ENCODE measurements at places on chromosomes 3 and 15.

- DNase-seq: no peak
These were observed 4.4 kb upstream of the PLAAT1 start for GRCh38 chr3:193236599-193236998.

GRCh38 chr3:69433121-69433968 lies 47.5 kb upstream of the FRMD4B start:
- no peak for DNase-seq

DNA sequence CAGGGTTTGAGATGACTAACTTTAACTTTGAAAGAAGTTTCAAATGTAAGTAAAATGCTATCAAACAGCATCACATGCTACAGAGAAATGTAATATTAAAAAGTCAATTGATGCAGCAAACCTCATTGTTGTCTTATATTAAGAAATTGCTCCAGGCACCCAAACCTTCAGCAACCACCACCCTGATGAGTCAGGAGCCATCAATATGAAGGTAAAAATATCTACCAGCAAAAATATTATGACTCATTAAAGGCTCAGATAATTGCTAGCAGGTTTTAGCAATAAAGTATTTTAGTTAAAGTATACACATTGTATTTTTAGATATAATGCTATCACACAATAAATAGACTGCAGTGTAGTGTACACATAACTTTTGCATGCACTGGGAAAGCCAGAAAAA lies 746.3 kb downstream of the ZPLD1 start:
- DNase-seq: no peak

DNA sequence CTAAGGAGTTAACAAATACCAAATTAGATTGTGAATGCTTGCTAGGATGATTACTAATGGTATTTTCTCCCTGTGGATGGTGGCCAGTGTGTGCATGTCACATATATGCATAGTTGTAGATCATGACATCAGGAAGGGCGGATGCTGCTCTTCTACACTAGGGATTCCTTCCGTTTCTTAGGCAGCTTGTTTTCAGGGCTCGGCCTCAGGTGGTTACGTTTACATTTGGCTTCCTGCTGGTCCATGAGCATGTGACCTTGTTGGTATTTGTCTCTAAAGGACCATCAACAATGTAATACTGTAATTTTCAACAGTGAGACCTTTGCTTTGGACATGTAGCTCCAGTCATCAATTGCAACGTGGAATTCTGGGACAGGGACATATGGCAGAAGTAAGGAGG lies 221.4 kb downstream of the NR1D2 start:
- DNase-seq: no peak

- DNase-seq: no peak
These were observed 206.4 kb downstream of the NAALADL2 start for GRCh38 chr3:175065497-175065896.

GRCh38 chr3:100169201-100169920 lies 55.1 kb upstream of the FILIP1L start:
- no peak for DNase-seq

DNA sequence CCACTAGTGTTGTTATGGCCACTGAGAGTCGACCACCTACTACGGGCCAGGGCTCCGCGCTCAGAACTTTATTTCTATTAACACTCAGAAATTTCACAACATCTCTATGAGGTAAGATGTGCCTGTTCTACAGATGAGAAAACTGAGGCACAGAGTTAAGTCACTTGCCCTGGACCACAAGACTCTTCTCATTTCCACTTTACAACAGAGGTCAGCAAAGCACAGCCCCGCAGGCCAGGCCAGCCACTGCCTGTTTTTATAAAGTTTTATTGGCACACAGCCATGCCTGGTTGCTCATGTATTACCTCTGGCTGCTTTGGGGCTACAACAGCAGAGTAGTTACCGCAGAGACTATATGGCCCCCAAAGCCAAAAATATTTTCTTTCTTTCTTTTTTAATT lies 503.6 kb downstream of the SHQ1 start:
- DNase-seq: no peak

DNA sequence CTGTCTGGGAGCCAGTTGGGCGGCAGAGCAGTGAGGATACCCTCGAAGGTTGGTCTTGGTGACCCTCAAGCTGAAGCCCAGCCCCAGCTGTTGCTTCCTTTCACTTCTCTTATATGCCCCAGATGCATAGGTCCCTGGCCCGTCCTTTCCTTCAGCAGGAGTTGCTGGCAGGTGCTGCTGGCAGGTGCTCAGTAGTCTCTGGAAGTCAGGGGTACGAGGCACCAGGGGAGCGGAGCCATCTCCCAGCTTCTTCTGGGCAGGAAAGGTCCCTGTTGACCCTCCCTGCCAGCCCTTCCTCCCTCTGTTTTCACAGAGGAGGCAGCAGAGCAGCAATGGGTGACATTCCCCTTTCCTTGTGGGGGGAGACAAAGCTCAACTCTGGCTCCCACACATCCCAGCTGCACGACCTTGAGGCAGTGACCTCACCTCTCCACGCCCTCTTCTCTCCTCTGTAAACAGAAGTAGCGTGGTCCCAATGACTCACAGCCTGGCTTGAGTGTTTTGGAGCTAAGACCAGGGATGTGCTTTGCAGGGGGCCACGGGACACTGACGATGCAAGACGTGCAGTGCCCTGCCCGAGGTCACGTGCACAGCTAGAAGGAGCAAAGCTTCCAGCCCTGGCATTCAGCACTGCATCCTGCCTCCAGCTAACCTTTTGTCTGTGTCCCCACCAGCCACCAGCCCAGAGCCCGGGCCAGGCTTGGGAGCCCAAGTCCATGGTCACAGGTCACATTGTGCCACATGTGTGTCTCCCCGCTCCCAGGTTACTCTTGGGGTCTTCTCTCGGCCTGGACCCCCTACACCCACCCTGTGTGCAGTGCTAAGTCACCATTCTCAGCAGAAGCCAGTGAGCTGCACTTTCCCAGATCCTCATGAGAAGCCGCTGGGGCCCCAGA lies 49.7 kb downstream of the SLC6A6 start:
- peak; percentile 75 for DNase-seq

GRCh38 chr3:95277613-95278012 lies 1214.8 kb downstream of the NSUN3 start:
- no peak for DNase-seq

- no peak for DNase-seq
These were observed 142.4 kb downstream of the P2RY1 start for GRCh38 chr3:152977366-152977765.

DNA sequence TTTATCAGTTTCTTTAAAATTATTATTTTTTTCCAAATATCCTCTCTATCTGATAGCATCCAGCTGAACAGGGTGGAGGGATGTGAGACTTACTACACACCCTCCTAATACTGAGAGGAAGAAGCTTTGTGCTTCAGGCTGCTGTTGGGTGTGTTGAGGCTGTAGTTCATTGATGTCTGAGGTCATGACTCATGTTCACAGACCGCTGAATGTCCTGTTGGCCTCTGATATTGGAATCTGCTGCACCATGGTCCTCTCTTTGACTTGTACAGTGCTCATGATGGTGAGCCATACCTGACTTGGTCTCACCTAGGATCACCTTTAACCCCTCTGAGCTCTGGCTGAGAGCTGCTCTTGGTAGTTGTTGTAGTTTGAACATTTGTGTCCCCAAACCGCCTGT lies 302.9 kb downstream of the SATB1 start:
- DNase-seq: no peak

- DNase-seq: no peak
These were observed 30.4 kb downstream of the ZNF662 start for GRCh38 chr3:42936157-42936981.

- peak; percentile 22 for DNase-seq
These were observed 143.2 kb upstream of the HACD2 start for GRCh38 chr3:123728014-123728413.

DNA sequence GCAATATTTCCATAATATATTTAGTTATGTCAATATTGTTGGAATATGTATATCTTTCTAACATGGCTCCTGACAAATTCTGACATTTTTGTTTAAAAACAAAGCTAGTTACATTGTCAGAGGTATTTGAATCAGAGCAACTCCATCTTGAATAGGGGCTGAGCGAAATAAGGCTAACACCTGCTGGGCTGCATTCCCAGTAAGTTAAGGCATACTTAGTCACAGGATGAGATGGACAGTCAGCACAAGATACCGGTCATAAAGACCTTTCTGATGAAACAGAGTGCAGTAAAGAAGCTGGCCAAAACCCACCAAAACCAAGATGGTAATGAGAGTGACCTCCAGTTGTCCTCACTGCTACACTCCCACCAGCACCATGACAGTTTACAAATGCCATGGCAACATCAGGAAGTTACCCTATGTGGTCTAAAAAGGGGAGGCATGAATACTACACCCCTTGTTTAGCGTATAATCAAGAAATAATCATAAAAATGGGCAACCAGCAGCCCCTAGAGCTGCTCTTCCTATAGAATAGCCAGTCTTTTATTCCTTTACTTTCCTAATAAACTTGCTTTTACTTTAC lies 30.4 kb downstream of the RPL22L1 start:
- no peak for DNase-seq

DNA sequence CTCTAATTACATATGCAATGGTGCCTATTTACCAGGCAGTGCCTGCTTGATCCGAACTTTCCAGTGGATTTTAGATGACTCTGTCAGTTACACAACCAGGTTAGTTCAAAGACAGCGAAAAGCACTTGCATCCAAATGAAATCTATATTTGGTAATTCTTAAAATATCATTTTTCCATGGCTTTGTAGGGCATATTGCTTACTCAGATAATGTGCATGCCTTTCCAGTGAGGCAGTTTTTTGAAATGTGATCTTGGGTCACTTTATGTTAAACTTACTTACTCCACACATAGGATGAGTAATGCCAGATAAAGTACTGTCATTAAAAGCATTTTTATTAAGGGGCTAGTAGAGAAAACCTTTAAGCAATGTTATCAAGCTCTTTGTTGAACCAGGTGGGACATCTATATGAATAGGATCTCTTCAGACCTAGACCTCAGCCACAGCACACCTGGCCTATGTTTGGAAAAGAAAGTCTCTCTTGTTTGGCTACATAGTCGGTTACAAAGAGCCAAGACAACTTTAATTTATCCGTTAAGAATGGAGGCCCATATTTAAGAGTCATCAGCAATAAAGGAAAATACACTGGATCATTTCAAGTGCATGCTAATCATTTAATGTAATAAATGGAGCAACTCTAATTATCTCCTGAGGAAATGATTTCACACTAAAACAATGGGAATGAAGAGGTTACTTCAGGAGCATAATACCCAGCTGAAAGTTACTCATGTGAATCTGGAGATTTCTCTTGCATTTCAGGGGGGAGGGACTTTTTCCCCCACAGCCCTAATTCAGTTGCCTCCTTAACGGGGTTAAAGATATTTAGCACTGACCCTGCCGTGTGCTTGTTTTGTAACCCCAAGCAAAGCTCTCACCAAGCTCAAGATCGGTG lies 56.3 kb upstream of the TMCO5A start:
- DNase-seq: peak; percentile 40

- no peak for DNase-seq
These were observed 36.8 kb upstream of the TNFSF10 start for GRCh38 chr3:172560026-172560425.

GRCh38 chr3:56772952-56773938 lies 28.5 kb downstream of the ARHGEF3 start:
- no peak for DNase-seq

DNA sequence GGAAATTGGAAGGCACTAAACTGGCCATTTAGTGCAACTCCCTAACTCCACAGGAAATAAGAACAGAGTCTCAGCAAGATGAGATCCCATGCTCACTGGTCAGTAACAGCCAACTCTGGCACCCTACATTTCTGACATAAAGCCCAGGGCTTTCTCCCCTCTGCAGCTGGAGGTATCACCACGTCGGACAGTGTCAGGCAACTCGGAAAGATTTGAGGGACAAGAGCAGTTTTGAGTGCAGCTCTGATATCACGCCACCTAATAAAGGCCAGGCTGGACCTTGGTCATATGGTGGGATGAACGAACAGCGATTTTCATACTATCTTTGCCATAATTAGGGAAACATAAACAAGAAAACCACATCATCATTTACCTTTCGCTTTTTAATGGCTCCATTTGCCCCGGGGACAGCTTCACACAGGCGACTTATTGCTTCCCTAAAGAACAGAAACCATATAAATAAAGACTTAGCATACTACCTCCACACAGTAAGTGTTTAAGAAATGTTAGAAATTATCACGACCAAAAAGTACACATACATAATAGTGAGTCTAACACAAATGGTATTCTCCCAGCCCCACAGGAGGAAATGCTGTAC lies 12.5 kb downstream of the EID1 start:
- DNase-seq: no peak

GRCh38 chr3:32326795-32327194 lies 64.9 kb upstream of the CMTM7 start:
- DNase-seq: no peak

GRCh38 chr3:168847291-168847883 lies 751.7 kb upstream of the GOLIM4 start:
- peak; percentile 37 for DNase-seq

DNA sequence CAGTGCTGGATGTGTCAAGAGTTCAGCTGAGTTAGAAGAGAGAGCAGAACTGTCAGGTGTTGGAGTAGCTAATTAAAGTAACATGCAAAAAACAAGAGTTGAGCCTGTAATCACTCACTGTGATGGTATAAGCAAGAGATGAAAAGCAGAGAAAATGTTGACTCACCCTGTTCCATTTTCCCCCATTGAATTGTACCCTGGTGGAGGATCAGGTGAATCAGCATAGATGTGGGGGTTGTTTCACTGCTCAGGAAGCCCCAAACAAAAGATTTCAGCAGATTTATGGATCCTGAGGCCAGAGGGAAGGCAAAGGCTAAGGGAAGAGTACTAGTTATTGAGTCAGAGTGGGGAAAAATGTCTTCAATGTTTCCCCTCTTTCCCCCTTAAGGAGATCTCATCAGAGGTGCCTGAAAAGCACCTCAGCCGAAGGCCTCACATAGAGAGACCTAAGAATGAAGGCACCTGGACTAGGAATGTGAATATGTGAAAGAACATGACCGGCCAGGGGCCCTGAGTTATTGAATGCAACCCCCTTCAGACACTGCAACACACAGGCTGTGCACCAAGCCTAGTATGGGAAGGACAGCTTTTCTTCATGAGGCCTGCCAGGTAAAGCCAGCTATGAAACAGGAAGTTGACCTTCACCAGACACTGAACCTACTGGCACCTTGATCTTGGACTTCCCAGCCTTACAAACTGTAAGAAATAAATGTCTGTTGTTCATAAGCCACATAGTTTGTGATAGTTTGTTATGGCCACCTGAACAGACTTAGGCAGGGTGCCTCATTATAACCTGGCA lies 90.1 kb downstream of the TMCO5A start:
- DNase-seq: no peak

- no peak for DNase-seq
These were observed 520 bp downstream of the MESD start for GRCh38 chr15:80989081-80989517.

DNA sequence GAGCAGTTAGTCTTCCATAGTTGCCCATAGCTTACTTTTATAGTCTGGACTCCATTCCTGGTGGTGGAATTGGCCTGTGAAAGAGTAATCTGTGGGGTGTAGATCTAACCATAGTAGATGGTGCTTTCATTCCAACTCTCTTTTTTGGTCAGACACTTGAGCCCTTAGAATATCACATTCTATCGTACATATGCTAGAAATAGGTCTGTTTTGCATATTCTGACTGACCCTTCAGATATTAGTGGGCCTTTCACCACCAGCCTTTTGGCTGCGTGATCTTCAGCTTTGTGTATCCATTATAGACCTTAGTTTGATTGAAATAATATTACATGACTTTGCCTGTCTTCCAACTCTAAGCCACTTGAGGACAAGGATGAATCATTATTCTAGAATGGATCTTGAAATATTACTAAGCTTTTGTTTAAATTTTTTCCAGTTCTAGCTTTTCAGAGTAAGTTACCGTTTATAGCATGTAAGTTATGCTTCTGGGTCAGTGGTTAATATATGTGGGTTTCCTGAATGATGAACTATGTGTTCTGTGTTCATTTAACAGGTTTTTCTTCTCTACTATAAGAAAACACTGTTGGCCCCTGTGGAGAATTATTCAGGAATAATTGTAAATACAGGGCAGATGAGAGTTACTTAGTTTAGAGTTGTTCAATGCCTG lies 8.7 kb downstream of the RAB7A start:
- DNase-seq: no peak
